ENCODE measurements at places on chromosomes 3 and 15. TPM values are rescaled to one million over a fixed set of nuclear protein-coding genes. Genes with fewer than 3 reads are reported as not detected.

DNA sequence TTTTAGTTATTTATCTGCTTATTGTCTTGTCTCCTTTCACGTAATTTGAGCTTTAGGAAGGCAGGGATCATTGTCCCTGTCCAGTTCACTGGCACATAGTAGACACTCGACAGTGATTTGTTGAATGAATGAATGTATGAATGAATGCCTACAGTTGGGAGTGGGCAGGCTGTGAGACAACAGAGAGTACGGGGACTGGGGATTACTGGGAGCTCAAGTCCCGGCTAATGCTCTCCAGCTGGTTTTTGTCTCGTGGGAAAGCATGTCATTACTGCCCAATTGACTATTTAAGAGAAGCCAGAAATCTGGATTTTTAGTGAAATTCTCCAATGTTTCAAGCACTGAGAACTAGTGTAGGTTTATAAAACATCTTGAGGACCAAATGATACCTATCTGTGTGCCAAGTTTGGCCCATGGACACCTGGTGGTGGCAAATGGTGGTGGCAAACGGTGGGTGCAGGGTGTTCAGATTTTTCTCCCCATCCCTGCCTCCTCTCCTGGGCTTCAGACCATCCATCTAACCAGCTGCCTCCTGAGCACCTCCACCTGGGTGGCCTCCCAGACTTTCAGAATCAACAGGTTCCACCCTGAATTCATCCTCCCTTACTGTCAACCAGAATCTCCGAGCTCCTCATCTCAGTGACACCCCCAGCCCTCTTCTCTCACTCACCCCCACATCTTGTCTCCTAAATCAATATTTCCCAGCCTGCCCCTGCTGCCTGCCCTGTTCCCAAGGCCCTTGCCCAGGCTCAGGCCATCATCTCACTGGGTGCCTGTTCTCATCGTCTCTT is 36.2 kb upstream of the TRH start:
- no peak for DNase-seq
- no peak overlapping the region for H3K27ac ChIP-seq
- H3K36me3 ChIP-seq: no peaks in the 10 kb centered on the region
- peaks cover 5% of the 10 kb centered on the region for H3K4me1 ChIP-seq
- no peak overlapping the region for H3K4me3 ChIP-seq

DNA sequence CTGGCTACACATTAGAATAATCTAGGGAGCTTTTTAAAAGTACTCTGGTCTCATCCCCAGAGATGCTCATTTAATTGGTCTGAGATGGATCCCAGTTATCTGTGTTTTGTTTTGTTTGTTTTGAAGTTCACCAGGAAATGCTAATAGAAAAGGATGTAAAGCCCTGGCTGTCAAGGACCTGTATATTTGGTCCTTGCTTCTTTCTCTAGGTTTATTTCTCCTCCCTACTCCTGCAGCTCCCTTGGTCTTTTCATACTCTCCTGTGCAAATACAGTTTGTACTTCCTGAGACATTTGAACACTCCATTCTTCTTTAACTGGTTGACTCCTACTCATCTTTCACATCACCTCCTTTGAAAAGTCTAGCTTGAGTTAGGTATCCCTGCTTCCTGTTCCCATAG is 3.3 kb downstream of the PIK3CA start:
- H3K27me3 ChIP-seq: no peaks in the 10 kb centered on the region
- H3K4me3 ChIP-seq: no peak overlapping the region
- no peaks in the 10 kb centered on the region for H3K36me3 ChIP-seq
- peaks cover 3% of the 10 kb centered on the region for H3K4me1 ChIP-seq
- no peak for DNase-seq
- H3K27ac ChIP-seq: no peak overlapping the region

- H3K27me3 ChIP-seq: no peaks in the 10 kb centered on the region
- DNase-seq: no peak
- H3K27ac ChIP-seq: peak overlapping the region; percentile 90
- no peaks in the 10 kb centered on the region for H3K36me3 ChIP-seq
- H3K4me1 ChIP-seq: peaks cover 27% of the 10 kb centered on the region
These were observed 42.1 kb downstream of the ZBTB38 start for GRCh38 chr3:141410408-141410807.

DNA sequence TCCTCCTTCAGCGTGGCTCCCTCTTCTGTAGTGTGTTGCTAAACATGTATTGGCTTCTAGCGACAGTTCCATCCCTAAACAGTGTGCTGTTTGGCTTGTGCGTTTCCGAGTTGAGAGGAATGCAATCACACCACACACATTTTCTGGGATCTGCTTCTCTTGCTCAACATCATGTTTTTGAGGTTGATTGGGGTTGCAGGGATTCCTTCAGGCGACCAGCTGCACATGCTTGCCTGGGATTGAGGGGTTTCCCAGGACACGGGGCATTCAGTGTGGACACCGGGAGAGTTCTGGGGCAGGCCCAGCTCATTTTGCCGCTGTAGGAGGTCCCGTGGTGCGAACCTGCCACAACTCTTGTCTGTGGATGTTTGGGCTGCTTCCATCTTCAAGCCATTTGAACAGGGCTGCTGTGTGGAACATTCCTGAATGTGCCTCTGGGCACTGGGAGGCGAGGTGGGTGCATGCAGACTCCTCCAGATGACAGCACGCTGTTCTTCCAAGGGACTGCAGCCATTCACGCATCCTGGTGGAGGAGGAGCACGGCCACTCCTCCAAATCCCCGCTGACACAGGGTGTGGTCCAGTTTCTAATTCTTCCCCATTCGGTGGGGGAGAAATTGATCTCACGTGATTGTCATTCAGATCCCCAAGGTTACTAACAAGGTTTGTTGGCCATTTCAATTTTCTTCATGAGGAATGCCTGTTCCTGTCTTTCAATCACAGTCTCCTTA is 82.8 kb downstream of the PLXNA1 start:
- H3K4me1 ChIP-seq: peaks cover 40% of the 10 kb centered on the region
- H3K27ac ChIP-seq: no peak overlapping the region
- H3K36me3 ChIP-seq: no peaks in the 10 kb centered on the region
- DNase-seq: no peak

DNA sequence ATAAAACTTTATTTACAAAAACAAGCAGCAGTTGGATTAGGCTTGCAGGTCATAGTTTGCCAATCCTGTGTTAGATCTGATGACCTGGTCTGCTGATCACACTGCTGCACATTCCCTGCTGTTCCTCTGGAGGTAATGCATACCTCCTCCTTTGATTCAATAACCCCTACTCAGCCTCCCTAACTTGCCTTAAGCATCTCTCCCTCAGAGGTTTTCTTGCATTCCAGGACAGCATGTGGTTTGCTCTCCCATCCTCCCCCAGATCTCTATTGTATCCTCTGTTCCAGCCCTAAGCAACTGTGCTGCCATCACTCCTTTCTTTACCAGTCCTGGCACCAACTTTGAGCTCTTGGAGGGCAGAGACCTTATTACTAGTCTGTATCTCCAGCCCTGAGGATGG is 63.4 kb downstream of the CACNA2D3 start:
- DNase-seq: no peak
- no peaks in the 10 kb centered on the region for H3K27me3 ChIP-seq
- H3K4me3 ChIP-seq: no peak overlapping the region
- no peak overlapping the region for H3K27ac ChIP-seq

DNA sequence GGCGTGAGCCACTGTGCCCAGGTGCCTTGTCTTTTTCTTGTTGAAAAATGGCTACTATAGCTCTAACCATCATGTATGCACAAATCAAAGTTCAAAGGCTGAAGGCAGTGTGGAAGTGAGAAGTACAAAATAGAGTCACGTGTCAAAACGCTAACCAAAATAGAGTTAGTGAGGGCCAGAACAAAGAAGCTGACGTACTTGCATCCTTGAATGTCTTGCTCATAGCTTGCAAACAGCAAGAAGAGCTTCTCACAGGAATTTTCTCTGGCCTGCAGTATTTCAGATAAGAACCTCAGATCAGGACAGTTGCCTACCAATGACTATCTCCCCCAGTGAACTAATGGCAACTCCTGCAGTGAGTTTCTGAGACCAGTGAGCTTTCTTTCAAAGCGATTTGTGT is 713.5 kb downstream of the GRM7 start:
- H3K4me1 ChIP-seq: no peaks in the 10 kb centered on the region
- no peak for DNase-seq
- no peaks in the 10 kb centered on the region for H3K36me3 ChIP-seq
- H3K27ac ChIP-seq: no peak overlapping the region
- H3K27me3 ChIP-seq: no peaks in the 10 kb centered on the region

DNA sequence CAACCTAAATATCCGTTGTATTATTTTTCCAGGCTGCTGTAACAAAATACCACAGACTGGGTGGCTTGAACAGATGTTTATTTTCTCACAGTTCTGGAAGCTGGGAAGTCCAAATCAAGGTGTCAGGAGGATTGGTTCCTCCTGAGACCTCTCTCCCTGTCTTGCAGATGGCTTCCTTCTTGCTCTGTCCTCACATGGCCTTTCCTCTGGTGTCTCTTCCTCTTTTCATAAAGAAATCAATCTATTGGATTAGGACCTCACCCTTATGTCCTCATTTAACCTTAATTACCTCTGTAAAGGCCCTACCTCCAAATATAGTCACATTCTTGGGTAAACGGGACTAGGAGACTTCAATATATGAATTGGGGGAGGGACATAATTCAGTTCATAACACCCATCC is 89.2 kb upstream of the PLCL2 start:
- no peak overlapping the region for H3K27ac ChIP-seq
- no peaks in the 10 kb centered on the region for H3K27me3 ChIP-seq
- H3K36me3 ChIP-seq: no peaks in the 10 kb centered on the region
- no peak overlapping the region for H3K4me3 ChIP-seq

DNA sequence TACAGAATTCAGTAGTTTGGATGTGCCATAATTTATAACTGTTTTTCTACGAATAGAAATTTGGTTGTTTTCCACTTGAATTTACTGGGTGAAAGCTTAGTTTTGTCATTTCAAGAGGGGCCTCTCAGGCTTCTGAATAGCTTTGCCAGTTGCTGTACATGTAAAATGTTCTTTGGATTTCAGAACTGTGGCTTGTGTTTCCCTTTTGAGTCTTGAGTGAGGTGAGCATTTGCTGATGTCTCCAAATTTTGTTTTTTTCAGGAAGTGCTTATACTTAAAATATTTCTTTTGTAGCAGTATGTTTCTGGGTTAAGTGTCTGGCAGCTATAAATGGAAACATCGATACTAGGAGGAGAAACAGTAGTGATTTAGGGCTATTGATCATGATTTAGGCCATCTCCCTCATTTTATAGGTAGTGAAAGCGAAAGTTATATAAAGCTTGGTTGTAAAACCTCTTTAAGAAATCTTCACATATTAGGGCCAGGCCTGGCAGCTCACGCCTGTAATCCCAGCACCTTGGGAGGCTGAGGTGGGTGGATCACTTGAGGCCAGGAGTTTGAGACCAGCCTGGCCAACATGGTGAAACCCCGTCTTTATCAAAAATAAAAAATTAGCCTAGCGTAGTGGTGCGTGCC is 9.2 kb upstream of the TRAK1 start:
- H3K27ac ChIP-seq: peak overlapping the region; percentile 88
- no peak for DNase-seq
- H3K27me3 ChIP-seq: no peaks in the 10 kb centered on the region
- no peaks in the 10 kb centered on the region for H3K36me3 ChIP-seq
- peaks cover 39% of the 10 kb centered on the region for H3K4me1 ChIP-seq

GRCh38 chr3:157119369-157119951 is 40.5 kb downstream of the CCNL1 start:
- H3K27ac ChIP-seq: no peak overlapping the region
- H3K4me3 ChIP-seq: no peak overlapping the region
- H3K4me1 ChIP-seq: no peaks in the 10 kb centered on the region
- H3K36me3 ChIP-seq: no peaks in the 10 kb centered on the region
- DNase-seq: no peak

DNA sequence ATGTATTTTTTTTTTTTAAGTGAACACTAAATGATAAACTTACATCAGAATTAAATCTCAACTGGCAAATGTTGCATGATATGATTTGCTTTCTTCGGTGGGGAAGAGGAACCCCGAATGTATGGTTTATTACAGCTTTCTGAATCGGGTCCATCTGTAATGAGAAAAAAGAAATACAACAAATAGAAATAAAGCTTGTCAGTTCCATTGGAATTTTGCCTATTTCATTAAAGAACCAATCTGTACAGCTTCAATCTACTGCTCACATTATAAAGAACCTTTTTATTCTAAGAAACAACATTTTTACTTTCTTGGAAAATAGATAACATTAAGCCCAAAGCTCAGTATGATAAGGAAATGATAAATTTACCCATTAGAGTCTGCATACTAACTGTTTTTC is 186.5 kb downstream of the ZNF385D start:
- no peak overlapping the region for H3K4me3 ChIP-seq
- no peaks in the 10 kb centered on the region for H3K36me3 ChIP-seq
- no peaks in the 10 kb centered on the region for H3K4me1 ChIP-seq
- H3K27ac ChIP-seq: no peak overlapping the region

GRCh38 chr3:172600644-172601065 is 77.4 kb upstream of the TNFSF10 start:
- H3K27me3 ChIP-seq: no peaks in the 10 kb centered on the region
- no peak for DNase-seq
- no peak overlapping the region for H3K4me3 ChIP-seq
- no peaks in the 10 kb centered on the region for H3K36me3 ChIP-seq
- H3K4me1 ChIP-seq: no peaks in the 10 kb centered on the region

- peaks cover 12% of the 10 kb centered on the region for H3K27me3 ChIP-seq
- no peak overlapping the region for H3K27ac ChIP-seq
- no peaks in the 10 kb centered on the region for H3K36me3 ChIP-seq
- H3K4me1 ChIP-seq: peaks cover 16% of the 10 kb centered on the region
- H3K4me3 ChIP-seq: peak overlapping the region; percentile 33
These were observed 11.3 kb upstream of the SOX2 start for GRCh38 chr3:181700168-181701087.

- H3K4me3 ChIP-seq: no peak overlapping the region
- H3K27ac ChIP-seq: no peak overlapping the region
- H3K4me1 ChIP-seq: no peaks in the 10 kb centered on the region
- H3K36me3 ChIP-seq: no peaks in the 10 kb centered on the region
- DNase-seq: no peak
These were observed 17.0 kb downstream of the APH1B start for GRCh38 chr15:63294359-63294758.

GRCh38 chr15:52054381-52054780 is 35.4 kb downstream of the MAPK6 start:
- H3K27ac ChIP-seq: peak overlapping the region; percentile 78
- no peak overlapping the region for H3K4me3 ChIP-seq
- H3K4me1 ChIP-seq: peaks cover 33% of the 10 kb centered on the region
- H3K27me3 ChIP-seq: no peaks in the 10 kb centered on the region
- no peak for DNase-seq

DNA sequence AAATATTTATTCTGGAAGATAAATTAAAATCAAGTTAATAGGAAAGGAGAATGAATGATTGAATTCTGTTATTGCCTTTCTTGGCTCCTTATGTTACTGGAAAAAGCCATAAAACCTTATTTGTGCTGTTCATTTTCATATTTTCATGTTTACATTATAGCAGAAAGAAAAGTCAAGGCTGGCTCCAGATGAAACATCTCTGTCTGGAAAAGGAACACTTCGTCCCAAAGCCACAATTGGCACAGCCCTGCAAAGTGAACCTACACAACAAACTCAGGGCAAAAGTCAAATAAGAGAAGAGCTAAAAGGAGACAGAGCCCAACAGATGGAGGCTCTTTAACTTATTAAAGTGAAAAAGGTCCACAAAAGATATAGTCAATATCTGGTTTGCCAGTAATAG is 73.4 kb downstream of the GTPBP8 start:
- no peaks in the 10 kb centered on the region for H3K27me3 ChIP-seq
- H3K4me3 ChIP-seq: no peak overlapping the region

TXNRD3 gene
- total RNA-seq: 14.7 TPM

CEP19 gene
- 3.1 TPM for total RNA-seq

NSUN3 gene
- total RNA-seq: 13.2 TPM

IQCF5 gene
- total RNA-seq: not detected

GPR62 gene
- not detected for total RNA-seq

CMTM7 gene
- total RNA-seq: 3.0 TPM

SHF gene
- total RNA-seq: 1.9 TPM

CYP1A1 gene
- total RNA-seq: 1.1 TPM

ATP13A5 gene
- 0.61 TPM for total RNA-seq

APPL1 gene
- 54.2 TPM for total RNA-seq

ETV5 gene
- total RNA-seq: 1.7 TPM

UPK1B gene
- 5.9 TPM for total RNA-seq

RTF1 gene
- 29.3 TPM for total RNA-seq

FBXL22 gene
- total RNA-seq: 0.19 TPM

FETUB gene
- 0.94 TPM for total RNA-seq

PTH1R gene
- total RNA-seq: 1.1 TPM

Measured in esophagus squamous epithelium (tissue), 5 donors.